Left hindlimb (tissue), 1 donor: ENCODE measurements at places on chromosomes 5 and 9.

GRCh38 chr5:58046371-58046770, 413.5 kb downstream of the PLK2 start:
- no peak for DNase-seq

DNA sequence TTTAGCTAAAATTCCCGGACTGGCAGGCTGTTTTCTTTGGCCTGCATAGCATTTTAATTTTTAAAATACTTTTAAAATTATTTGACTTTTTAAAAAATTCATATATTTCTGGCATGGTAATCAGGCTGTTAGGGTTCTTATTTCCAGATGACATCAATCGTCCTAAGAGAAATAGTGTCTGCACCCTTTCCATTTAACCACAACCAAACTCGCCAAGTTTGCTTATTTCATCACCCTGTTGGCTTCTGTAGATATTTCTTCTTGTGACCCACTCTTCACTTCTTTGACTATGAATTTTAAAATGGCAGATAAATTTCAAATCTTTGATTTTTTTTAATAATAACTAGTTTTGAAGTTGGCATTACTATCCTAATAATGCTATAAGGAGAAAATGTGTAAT, 675.7 kb upstream of the FTMT start:
- no peak for DNase-seq

- no peak for DNase-seq
These were observed 225.3 kb upstream of the SLC24A2 start for GRCh38 chr9:20014168-20014567.

DNA sequence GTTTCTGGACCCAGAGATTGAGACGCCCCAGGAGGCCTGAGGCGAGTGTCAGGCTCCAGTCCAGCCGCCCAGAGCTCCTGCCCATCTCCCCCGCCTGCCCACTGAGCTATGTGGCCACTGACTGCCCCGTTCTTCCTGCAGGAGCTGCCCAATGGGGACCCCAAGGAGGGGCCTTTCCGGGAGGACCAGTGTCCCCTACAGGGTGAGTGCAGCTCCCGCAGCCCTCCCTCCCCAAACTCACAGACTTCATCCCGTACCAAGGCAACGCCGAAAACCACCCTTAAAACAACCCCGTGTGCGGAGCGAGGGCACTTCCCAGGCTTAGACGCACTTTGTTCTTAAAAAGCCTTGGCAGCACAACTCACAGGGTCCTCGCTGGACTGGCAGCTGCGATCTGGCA, 23.4 kb downstream of the NKD2 start:
- no peak for DNase-seq

DNA sequence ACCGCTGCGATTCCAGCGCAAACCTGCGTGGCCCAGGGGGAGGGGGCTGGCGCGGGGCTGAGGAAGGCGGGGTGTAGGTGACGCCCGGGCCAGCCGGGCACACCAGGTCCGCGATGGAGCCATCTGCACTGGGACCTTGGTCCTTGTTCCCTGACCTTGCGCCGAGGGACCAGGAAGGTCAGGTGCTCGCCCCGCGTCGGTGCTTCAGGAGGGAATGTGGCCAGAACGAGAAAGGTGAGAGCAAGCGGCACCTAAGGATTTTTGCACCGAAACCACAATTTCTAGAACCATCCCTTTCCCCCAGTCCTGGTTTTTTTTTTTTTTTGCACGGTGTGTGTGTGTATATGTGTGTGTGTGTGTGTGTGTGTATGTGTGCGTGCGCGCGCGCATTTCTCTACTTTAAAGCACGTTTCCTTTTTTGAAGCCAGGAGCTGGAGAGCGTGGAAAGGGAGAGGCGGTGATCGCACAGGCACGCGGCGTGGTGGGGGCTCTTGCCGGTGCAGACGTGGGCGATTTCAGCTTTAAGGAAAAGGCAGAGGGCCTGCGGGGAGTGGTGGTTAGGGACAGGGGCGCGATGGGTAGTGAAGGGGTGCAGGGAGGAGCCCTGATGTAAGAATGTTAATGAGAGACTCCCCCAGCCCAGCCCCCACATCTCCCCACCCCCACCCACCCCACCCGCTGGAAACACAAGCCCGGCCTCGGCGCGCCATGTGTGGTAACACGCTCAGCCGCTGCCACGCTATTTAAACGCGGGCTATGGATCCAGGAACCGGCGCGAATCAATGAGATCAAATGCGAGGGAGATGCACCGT, at the start of gene NPR3:
Gene NPR3, plus strand, starts transcription at position 772 of the 812 bp plus-strand sequence. CDS start 456 bp downstream, outside the sequence.
- peak; percentile 57 for DNase-seq

- DNase-seq = no peak
These were observed 1.4 kb upstream of the C5orf15 start for GRCh38 chr5:133969654-133970324.
